ENCODE measurements at places on chromosomes 6 and 20.

GRCh38 chr6:167444602-167445346, 119.9 kb downstream of the TTLL2 start:
- DNase-seq = no peak

DNA sequence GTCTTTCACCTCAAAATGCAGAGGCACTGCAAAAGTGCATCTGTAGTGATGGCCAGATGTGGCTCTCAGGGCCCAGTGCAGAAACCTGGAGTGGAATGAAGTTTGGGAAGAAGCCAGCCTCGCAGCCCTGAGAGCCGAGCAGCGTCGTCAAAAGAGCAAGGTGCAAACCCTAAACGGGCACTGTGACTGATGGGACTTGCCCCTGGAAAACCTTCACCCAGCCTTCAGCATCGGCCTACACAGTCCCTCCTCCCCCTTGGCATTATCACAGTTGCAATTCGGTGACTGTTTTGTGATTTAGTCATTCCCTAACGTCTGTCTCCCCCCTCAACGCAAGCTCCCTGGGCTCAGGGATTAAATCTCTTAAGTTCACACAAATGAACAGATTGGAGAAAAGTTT, 38.6 kb downstream of the TAF4 start:
- no peak for DNase-seq

DNA sequence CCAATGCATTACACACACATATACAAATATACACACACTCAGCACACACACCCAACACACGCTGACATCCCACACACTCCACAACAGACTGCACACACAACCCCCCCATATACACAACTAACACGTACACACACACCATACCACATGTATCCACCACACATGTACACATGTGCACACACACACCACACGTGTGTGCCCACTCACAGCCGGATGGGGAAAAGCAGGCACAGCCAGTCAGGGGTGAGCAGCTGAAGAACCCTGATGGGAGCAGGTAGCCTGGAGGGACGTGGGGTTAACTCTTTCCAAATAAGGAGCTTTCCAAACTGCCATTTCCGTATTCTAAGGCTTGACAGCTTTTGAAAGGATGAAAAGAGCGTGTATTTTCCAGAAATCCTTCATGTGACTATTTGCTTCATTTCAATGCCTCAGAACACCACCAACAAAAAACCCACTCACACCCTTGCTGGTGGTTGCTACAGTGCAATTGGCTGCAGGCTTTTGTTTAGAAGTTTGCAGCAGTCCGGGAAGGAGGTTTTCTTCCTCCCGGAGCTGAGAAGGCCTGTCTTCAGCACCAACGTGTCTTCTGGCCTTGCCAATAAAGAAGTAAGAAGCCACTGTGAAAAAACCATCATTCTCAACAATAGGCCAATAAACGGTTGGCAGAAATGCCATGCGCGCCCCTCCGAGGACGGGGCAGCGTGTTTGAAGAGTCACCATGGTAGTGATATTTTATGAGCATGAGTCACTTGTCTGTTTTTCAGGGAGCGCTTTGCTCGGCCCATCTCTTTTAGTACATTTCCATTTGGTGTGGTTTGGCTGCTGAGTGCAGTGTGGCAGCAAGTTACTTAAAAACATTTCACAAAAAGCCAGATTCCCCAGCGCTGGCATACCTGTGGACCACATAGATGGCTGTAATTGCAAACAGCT, 131.3 kb upstream of the GMDS start:
- DNase-seq = no peak

DNA sequence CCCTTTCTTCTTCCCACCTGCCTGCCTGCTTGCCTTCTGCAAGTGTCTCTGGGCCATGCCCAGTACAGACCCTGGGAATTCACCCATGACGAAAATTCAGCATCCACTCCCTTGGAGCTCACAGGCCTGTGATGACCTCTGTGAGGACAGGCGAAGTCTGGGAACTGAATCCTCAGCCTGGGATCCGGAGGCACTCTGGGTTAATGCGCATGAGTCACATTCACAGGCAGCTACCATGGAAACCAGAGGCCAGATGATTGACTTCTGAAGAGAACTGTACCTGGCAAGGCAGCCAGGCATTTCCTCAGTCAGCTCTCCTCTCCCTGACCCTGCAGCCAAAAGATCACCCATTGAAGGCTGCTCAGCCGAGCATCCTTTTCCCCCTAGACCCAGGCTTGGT, 41.0 kb downstream of the SLC9A8 start:
- no peak for DNase-seq

DNA sequence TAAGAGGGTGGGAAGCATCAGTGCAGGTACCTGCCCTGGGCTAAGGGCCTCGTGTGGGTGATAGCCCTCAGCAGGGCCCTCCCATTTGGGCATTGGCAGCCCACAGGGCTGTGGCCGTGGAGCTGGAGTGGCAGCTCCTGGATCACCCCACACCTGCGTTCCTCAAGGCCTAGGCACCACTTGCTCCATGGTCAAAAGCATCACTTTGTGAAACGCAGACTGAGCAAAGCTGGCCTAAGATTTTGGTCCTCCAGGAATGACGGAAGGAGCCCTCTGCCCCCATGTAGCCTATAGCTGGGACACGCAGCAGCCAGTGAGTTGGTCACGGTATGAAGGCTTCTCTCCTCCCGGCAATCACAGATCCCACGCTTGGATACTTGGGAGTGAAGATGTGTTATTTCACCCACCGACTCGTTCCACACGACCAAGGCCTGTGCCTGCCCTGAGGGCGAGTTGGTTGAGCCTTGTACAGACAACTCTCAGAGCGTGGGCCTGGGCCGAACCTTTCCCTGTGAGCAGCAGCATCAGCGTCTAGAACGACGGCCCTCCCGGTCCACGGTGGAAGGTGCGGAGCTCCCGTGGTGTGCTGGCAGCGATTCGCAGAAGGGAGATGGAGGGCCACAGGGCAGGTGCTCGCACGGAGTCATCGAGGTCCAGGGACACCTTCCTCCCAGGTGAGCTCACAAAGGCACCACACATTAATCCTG, 39.7 kb downstream of the THBS2 start:
- DNase-seq = no peak

- no peak for DNase-seq
These were observed 62.7 kb downstream of the RNF182 start for GRCh38 chr6:13987400-13987865.

GRCh38 chr6:101668496-101669030, 275.1 kb downstream of the GRIK2 start:
- DNase-seq = no peak

DNA sequence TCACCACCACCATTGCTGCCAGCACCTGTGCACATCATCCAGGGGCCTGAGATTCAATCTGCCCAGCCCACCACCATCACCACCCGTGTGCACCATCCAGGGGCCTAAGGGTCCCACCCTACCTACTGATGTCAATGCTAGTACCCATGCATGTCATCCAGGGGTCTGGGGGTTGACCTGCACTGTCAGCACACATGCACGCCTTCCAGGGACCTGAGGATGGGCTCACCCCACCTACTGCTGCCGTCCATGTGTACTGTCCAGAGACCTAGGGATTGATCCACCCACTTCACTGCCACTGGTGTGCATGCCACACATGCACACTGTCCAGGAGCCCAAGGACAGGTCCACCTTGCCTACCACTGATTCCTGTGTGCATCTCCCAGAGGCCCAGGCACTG, 11.9 kb upstream of the OXT start:
- DNase-seq = no peak

DNA sequence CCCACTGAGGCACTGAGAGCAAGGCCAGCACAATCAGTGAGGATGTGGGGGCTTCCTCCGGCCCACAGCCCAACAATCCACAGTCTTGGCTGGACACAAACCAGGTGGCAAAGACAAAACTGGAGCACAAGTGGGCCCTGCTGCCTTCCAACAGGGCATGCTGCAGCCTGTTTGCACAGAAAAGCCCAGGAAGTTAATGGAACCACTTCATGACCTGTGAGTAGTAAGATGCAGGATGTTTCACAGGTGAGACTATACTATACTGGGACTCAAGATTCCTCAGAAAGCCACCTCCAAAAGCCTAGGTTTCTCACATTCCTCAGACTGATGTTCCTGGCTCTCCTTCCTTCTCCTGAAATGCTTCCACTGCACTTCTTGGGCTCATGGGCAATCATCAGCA, 235.5 kb downstream of the KIF16B start:
- DNase-seq = no peak

DNA sequence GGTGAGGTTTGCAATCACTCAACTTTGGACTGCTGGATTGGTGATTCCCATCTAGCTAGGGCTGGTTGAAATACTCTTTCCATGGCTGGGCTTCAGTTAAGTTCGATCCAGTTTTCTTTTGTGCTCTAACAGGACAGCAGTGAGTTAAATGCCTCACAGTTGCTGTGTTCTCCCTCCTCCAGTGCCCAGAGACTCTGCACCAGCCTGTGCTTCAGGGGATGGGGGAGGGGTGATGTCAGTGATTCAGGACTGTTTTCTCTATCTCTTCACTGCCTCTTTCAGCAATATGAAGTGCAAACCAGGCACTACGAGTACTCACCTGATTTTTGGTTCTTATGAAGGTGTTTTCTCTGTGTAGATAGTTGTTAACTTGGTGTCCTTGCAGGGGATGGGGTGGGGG, 88.2 kb upstream of the FAM83B start:
- no peak for DNase-seq

DNA sequence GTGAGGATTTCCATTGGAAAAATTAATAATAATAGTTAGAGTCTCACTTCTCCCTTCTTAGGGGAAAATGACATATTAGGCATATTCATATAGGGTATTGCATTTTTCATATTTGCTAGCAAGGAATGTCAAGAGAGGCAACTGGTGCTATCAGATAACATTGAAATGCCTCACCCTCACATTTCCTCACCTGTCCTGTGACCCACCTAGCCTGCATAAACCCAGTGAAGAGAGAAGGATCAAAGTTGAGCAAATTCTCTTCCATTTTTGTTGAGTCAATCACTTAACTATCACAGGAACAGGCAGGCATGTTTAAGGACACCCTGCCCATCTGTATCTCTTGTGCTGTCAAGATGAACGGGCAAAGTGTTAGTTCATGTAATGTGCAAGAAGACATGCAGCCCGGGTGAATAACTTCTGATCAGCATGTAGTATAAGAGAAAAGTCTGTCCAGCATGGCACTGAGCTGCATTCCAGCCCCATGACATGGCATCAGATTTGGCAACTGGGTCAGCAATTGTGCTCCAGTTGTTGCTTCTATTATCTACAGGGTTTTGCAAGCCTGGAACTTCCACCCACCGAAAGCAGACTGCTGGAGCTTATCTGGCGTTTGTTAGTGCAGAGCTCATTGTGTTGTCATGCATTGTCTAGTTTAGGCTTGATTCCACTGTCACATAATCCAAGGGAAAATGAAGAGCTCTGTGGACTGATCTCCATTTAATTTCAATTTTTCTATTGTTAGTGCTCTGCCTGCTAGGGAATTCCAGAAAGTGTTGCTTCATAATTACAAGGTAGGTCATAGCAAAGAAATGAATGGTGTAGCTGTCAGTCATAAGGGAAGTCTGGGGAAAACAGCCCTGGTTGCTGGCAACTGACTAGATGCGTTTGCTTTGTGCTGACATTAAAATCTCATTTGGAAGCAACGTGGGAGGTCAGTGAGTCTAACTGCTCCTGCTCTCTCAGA, 138.4 kb upstream of the TNFAIP3 start:
- DNase-seq = no peak

Data from activated CD4-positive, alpha-beta T cell treated with anti-CD3 and anti-CD28 coated beads, Interleukin-2, Interleukin-4, amounts not matched to agents 100 ng/mL and 50 ng/mL, durations not matched to agents 16 hours and 8 hours (primary cell).